ENCODE measurements at places on chromosomes 6 and 20.

DNA sequence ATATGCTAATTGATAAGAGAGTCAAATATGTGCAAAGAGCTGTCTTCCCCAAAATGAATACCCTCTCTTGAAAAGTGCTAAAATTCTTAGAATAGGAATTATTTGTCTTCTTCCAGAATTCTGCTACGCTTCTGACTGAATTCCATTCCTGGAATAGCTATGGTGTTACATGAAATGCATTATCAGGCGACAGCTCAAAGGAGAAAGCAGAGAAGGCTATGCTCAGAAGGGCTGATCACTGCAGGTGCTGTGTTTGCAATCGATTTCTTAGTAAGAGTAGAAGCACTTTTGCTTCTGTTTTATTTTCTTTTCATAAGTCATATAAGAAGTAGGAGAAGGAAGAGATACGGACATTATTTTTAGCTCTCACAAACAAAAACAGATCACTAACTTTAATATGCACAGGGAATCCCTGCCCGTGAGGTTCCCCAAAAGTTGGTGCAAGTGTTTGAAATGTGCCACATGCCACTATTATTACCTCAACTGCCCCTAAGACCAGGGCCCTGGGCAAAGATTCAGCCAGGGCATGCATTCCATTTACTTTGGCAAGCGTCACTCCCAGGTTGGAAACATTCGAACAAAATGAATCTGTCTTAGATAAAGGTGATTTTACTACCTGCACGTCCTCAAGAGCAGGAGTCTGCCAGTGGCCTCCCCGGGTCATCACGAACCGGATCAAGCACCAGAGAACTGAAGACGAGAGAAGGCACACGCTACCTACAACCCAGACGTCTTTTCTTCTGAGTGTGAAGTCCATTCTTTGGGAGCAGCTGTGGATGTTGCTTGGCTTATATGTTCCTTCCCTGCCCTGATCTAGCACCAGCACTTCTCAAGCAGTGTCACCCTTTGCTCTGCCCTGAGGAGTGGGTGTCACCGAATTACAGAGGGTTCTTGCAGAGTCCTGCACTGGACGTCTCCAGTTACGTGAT lies 7.2 kb downstream of the MYLK4 start:
- no peak for DNase-seq

DNA sequence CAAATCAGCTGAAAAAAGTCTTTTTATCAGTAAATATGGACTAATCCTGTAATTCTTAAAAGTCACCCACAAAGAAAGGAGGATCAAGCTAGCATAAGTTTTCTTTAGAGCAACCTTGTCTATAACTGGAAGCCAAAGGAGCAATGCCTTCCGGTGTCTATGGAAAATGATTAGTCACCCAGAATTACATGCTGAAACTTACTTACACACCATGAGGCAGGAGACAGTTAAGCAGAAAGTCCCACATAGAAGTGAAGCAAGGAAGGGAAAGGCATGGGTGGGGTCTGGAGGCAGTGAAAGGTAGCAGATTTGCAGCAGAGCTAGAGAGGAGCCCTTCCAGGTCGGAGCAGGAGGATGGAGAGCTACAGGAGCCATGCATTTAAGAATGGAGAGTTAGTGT lies 153.7 kb upstream of the RIPOR2 start:
- no peak for DNase-seq

DNA sequence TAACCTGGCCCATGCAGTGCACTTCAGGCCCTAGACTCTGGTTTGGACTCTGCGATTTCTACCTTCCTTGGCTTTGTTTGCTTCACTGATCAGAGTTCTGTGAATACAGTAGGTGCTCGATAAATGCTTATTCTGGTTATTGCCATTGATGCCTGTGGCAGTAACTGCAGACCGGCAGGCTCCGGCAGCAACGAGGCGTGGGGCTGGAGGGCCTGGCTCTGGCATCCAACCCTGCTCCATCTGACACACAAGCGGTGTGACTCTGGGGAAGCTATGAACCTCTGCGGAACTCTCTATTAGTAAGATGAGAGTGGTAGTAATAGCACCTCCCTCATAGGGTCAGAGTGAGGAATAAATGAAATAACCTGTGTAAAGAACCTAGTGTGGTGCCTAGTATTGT lies 66.1 kb downstream of the PLG start:
- DNase-seq: no peak

- no peak for DNase-seq
Measured at GRCh38 chr6:113447088-113447831, 409.9 kb upstream of the MARCKS start.

- DNase-seq: no peak
Measured at GRCh38 chr6:138517635-138518034, 18.3 kb upstream of the NHSL1 start.

DNA sequence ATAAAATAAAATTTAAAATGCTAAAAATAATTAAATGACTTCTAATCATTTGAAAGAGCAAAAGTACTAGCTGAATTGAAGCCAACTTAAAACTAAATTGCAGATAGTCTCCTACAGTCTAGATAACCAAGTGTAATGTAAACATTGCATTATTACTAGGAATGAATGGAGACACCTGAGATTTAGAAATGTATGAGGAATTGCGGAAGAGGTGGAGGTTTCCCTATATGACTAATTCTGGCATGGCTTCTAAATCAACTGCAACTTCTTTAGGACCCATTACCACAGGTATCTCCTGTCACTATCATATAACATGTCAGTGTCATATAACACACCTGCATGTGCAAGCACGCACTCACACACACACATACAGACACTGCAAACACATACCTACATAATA lies 13.2 kb upstream of the GPR6 start:
- DNase-seq: no peak

- DNase-seq: no peak
Measured at GRCh38 chr6:84019842-84020211, 13.7 kb upstream of the MRAP2 start.

GRCh38 chr6:4066029-4066755 lies 12.7 kb downstream of the FAM217A start:
- no peak for DNase-seq

DNA sequence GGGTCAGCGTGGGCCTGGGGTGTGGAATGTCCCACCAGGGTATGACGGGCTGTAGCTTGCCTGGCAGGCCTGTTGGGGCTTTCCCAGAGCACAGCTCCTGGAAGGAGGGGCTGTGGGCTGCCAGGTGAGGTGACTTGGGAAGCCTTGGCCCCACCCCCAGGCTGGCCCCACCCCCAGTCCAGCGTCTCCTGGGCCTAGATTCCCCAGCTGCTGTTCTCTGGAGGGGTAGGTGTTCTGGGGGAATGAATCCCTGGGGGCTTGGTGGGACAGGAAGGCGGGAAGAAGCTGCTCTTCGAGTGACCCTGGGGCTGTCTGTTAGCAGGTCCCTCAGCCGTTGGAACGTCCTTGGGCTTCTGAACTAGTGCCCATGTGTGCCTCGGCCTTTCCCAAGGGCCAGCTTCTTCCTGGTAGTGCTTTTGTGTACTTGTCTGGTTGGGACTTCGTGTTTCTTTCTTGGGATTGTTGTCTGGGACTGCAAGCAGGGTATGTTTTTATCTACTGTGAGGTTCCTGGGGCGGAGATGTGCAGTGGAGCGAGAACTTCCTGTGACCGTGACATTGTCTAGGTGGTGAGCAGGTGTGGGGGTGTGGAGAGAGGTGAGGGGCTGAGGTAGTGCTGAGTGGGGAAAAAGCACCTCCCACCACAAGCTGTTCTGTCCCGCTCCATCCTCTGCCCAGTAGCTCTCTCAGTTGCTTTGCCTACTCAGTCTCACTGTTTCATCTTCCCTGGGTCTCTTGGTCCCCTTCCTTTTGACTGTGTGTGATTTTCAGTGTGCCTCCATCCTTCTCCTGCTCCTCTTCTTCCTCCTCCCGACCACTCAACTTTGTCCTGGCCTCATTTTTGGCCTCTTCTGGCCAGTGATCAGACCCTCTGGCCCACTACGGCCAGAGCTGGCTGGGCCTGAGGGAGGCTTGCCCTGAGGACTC lies 1.3 kb upstream of the DDR1 start:
- DNase-seq: peak; percentile 56
